G401 (cell line): ENCODE measurements at places on chromosomes 1 and 21. TPM values are rescaled to one million over a fixed set of nuclear protein-coding genes. Genes with fewer than 3 reads are reported as not detected.

Gene BLACAT1
- 1.7 and 1.8 TPM in 2 replicates for total RNA-seq

Gene ZBTB8OS
- 101 and 103 TPM in 2 replicates for total RNA-seq

Gene RGS13
- total RNA-seq = not detected in 2 replicates

Gene ACTL8
- total RNA-seq = 0.51 and 2.4 TPM in 2 replicates

Gene CRP
- total RNA-seq = not detected in 2 replicates

Gene INSRR
- not detected in 2 replicates for total RNA-seq

DNA sequence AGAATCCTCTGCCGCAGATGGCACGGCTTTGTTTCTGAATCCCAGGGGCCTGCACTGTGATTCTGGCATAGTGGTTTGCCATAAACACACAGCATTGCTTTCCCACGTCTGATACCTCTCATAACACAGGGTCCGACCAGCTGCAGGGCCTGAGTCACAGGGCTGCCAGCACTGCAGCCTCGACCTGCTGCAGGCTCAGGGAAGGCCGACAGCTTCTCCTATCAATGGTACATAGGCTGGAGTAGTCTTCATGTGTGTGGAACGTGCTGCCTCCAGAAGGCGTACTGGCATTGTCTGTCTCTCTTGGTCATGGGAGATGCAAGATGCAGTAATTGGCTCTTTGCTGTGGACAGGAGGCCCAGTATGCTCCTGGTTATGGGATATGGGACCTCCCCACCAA is 53.5 kb upstream of the PDE9A start:
- no peak for DNase-seq

DNA sequence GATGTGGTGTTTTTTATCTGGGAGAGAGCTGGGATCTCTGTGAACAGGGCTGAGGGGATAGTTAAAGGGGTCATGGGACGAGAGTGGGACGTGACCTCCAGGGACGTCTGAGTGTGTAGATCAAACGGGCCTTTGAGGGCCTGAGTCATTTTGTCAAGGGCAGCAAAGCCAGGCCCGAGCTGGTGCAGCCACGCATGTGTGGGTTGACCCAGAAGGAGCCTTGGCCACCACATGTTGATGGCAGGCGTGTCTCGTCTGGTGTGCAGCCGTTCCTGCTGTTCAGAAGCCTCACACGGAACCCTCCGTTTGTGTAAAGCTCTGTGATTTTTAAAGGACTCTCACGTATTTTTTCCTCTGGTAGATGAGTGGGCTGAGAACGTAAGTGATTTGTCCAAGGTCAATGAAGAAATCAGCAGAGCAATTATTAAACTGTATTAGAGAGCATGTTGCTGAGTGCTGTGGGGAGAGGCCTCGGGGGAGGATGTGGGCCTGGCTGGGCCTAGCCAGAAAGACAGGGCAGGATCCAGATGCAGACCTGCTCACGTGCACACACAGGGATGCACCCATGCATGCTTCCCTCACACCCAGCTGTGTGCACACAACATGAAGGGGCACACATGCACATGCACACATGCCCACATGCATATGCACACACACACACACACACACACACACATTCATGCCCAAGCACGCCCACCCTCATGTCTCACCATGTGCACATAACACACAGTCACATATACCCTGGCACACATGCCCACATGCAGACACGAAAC is 89.8 kb downstream of the AJAP1 start:
- no peak for DNase-seq

DNA sequence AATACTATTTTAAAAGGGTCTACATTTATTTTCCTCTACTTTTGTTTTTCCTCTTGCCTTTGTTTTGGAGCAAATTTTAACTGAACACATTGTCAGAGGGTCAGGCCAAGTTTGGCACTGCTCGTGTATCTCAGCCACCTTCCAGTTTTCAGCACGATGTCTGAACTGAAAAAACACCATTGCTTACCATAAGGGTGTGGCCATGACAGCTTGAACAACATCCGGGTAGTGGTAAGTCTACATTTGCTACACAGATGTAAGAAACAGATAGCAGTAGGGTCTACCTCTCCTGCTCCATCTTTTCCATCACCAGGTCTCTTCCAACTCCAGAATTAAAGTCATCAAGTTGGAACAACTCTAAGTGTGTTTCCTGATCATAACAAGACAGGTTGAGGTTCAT is 4.2 kb downstream of the HIVEP3 start:
- DNase-seq = no peak

DNA sequence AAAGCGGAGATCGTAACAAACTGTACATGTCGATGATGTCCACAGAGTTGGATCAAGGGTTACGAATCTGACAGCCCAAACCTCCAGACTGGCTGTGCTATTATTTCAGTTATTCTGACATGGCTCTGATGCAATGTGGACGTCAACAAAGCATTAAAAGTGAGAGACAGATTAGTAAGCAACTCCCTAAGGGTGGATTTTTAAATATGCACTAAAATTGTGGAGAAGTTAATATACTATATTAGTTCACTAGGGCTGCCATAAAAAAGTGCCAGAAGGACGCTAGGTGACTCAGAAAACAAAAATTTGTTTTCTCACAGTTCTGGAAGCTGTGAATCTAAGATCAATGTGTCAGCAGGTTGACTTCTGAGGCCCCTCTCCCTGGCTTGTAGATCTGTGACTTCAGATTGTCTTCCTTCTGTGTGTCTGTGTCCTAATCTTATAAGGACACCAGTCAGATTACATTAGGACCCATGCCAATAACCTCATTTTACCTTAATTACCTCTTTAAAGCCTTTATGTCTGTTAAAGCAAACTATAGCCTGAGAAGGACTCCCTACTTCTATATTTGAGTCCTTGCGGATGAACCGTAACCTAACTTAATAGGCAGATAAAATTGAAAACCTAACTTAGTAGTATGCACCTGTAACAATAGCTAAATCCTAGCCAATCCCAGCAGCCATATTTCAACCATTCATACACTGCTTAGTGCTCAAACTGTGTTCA is 66.0 kb upstream of the BACH1 start:
- DNase-seq = no peak

DNA sequence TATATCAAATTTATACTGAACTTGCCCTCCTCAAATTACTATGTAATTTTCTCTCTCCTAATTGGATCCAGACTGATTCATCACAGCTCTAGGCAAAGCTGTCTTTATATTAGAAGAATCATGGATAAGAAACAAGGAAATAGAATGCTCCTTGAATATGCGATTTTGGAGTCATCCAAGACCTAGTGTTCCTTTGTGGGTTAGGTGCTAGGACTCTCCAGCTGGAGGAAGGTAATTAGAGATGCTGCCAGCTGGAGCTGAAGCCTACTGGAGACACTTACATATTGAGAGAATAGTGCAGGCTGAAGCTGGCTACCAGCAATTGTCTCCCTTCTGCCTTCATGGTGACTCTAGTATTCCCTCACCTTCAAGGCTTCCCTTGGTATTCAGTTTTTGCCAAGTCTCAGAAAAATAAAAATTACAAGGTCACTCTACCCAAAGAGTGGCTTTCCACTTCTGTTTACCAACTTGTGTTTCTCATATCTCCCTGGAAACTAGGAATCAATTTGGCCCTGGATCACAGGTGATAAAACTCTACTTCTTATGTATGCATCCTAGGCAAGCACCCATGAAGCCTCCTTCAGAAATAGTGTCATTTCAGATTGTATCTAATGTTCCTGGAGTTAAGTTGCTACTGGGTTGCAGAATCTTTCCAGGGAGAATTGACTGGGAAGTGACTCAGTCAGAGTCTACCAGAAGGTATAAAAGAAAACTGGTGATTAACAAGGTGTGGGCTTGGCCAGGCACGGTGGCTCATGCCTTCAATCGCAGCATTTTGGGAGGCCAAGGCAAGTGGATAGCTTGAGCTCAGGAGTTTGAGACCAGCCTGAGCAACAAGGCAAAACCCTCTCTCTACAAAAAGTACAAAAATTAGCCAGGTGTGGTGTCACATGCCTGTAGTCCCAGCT is 24.4 kb upstream of the DOCK7 start:
- no peak for DNase-seq

GRCh38 chr1:228280106-228280901 is 72.5 kb downstream of the OBSCN start:
- no peak for DNase-seq

GRCh38 chr1:17141441-17142197 is 22.4 kb upstream of the PADI2 start:
- no peak for DNase-seq

GRCh38 chr1:79460773-79461436 is 454.4 kb upstream of the ADGRL4 start:
- DNase-seq = no peak

DNA sequence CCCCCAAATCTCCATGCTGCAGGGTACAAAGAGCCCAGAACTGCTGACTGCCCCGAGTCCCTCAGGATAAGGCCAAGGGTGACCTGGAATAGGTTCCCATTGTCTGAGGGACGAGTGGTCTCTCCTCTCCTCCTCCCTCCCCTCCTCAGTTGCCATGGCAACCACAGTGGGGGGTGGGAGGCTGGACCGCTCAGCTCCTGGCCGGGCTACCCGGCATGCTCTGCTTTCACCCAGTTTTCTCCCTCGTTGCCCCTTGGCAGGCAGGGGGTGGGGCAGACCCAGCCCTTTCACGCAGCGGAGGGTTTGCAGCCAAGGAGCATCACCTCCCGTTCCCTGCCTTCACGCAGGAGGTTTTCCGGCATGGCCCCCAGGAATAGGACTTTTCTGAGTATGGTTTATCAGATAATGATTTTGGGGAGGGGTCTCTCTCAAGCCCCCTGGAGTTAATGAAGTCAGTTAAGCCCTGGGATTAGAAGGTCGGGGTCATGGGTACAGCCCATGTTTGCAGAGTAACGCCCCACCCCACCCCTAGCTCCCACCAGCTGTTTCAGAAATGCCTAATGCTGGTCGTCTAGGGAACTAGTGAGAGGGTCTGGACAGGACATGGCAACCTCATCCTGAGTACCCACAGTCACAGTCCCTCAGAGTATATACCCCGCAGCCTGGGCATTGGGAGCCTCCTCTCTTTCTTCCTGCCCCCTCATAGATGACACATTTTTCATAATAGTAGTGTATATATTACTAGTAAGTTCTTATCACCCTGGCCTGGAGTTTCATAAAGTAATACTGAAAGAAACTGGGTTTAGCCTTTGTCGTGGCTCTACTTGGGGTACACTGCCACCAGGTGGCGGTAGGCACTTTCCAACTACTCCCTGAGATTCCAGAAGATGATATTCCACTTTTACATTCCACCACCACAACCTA is 20.7 kb downstream of the C1QB start:
- peak; percentile 33 for DNase-seq

GRCh38 chr1:118989878-118990378 is 1.8 kb upstream of the TBX15 start:
- DNase-seq = peak; percentile 3
